Left renal cortex interstitium (tissue), 4 donors: ENCODE measurements at places on chromosomes 16 and 17.

DNA sequence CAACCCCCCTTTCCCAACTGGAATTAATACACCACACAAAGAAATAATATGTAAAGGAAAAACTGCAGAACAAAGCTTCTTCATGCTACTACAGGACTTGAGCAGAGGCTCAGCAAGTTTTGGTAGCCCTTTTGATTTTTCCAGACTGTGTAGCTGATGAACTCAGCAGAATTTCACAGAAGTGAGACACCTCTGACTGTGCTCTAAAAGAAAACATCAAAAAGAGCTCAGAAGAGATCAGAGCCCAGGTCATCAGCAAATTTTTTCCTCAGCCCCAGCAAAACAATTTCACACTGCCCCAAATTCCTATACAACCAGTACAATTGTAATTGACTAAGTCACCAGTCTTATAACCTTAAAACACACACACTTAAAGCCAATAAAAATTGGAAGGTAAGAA lies 38.0 kb downstream of the TTC19 start:
- no peak for DNase-seq

GRCh38 chr16:68298907-68299561 lies 11.7 kb downstream of the SLC7A6OS start:
- DNase-seq = no peak

GRCh38 chr17:11639736-11640462 lies 41.6 kb downstream of the DNAH9 start:
- DNase-seq = no peak

DNA sequence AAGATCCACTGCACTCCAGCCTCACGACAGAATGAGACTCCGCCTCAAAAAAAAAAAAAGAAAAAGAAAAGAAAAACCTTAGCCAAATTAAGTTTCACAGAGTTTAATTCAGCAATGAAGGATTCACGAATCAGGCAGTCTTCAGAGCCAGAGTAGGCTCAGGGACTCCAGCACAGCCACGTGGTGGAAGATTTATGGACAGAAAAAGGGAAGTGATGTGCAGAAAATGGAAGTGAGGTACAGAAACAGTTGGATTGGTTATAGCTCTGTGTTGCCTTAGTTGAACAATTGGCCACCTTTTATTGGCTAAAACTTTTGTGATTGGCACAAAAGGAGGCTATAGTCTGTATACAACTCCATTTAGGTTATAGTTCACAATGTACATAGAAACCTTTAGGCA lies 256.6 kb downstream of the HS3ST3B1 start:
- no peak for DNase-seq

GRCh38 chr17:80323982-80324381 lies 63.3 kb downstream of the RNF213 start:
- DNase-seq = no peak

GRCh38 chr16:49590166-49590871 lies 216.7 kb downstream of the C16orf78 start:
- DNase-seq = no peak

DNA sequence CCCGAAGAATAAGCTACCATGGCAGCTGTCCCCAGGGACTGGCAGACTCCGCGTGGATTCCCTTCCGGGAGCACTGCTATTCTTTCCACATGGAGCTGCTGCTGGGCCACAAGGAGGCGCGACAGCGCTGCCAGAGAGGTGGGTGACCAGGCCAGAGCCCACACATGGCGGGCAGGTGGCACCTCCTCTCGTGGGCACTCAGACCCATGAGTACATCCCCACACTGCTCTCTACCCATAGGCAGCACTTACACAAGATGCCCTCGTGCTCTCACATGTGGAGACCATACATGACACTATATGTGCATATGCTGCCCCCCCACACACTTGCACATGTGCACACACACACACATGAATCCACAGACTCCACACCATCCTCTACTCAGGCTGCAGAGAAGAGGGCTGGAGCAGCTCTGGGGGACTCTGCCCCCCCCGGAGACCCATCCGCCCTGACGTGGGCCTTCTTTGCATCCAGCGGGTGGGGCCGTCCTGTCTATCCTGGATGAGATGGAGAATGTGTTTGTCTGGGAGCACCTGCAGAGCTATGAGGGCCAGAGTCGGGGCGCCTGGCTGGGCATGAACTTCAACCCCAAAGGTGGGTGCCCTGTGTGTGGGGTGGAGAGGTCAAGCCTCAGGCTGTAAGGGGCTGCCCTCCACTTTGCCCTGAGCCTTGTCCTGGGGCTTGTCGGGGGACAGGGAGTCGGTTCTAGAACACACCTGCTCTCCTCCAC lies 62.9 kb downstream of the MRC2 start:
- no peak for DNase-seq

- no peak for DNase-seq
Observed at GRCh38 chr17:47713980-47714700, 18.9 kb upstream of the TBX21 start.

DNA sequence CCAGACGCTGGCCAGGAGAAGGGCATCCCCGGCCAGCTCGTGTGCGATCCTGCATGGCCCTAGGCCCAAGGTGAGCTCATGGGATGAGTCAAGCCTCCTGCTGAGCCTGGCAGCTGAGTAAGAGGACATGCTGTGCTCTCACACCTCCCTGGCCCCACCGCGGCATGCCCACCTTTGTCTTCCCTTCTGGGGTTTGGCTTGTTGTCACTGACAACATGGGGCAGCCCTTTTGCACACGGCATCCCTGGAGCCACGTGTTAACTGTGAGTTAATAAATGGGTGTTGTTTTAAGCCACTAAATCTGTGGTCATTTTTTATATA lies 8.9 kb upstream of the TNS4 start:
- DNase-seq = no peak

DNA sequence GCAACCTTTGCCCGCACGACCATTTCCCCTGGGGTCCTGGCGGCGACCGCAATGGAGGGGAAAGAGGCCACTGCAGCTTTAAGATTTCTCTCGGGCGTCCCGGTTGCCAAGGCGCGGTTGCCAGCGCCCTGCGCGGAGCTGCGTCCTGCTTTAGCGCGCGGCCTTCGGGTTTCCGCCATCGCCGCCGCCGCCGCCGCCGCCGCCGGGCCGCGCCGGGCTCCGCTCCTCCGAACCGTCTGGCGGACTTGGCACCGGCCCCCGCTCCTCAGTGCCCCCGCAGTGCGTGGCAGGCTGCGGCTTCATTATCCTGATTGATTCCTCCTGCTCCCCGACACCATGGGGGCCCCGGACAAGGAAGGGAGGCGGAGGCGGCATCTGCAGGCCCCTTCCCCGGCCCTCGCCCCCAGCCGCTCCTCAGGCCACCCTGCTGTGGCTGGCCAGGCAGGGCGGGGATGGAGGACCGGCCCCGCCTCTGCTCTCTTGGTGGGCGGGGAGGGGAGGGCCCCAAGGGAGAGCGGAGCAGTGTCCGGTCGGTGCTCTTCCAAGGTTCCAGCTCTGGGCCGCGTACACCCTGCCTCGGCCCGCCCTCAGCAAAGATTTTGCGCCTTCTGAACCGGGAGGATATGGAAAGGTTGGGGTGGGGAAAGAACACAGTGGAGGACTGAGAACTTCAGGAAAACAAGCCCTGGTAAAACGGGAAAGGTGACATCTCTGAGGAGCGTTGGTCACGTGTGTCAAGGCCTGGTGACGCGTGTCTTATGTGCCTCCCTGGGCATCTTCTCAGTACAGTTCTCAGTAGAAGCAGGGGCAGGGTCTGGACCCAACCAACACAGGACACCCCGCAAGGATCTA lies 34.0 kb downstream of the NEUROD2 start:
- no peak for DNase-seq

DNA sequence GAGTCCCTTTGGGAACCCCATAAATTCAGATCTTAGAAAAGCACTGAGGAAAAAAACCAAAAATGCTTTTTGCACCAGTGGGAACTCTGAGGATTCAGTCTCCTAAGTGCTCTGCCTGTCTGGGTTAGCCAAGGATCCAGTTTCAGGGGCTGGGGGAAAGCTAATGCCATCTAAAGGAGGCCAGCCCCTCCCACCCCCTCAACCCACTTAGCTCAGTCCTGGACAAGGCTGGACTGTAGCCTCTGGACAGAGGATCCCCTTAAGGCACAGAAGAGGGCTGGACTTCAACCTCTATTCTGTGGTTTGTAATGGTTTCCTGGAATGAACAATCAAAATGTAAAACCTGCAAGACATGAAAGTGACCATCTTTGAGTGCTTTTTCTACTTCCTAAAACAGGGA lies 356.1 kb upstream of the ZFHX3 start:
- DNase-seq = no peak

- DNase-seq = no peak
Observed at GRCh38 chr16:12063004-12063395, 86.5 kb downstream of the SNX29 start.

- DNase-seq = no peak
Observed at GRCh38 chr17:57412520-57413096, 156.3 kb downstream of the MSI2 start.
